ENCODE measurements at places on chromosomes 6 and 20. TPM values are rescaled to one million over a fixed set of nuclear protein-coding genes. Genes with fewer than 3 reads are reported as not detected.

Gene PNPLA1
- total RNA-seq: 4.0 TPM

Gene OPRL1
- not detected for total RNA-seq

Gene ITCH
- total RNA-seq: 62.7 TPM

Gene CASS4
- total RNA-seq: 1.6 TPM

Gene GABBR1
- 92.4 TPM for total RNA-seq

Gene LTB
- total RNA-seq: 14.9 TPM

Gene OR12D3
- not detected for total RNA-seq

Gene PCK1
- total RNA-seq: 2,194 TPM

Gene RNF39
- not detected for total RNA-seq

Gene SPATA25
- total RNA-seq: 35.2 TPM

Gene PDE7B
- total RNA-seq: 2.8 TPM

Gene PPP1R3G
- total RNA-seq: 1.7 TPM

Gene CLPSL1
- total RNA-seq: not detected

Gene IMPG1
- not detected for total RNA-seq

Gene ARG1
- not detected for total RNA-seq

Gene EPB41L1
- total RNA-seq: 23.1 TPM

Gene ZNF334
- 4.4 TPM for total RNA-seq

Gene XKR7
- not detected for total RNA-seq

Gene SLC17A1
- not detected for total RNA-seq

Gene RAET1G
- not detected for total RNA-seq

Gene WFDC12
- not detected for total RNA-seq

Gene MAS1
- total RNA-seq: not detected

Gene SIRPG
- total RNA-seq: 5.8 TPM
